ENCODE measurements at places on chromosomes 5 and 9.
A peak's percentile ranks its signal among the peaks of the same experiment; 100 is the strongest.

DNA sequence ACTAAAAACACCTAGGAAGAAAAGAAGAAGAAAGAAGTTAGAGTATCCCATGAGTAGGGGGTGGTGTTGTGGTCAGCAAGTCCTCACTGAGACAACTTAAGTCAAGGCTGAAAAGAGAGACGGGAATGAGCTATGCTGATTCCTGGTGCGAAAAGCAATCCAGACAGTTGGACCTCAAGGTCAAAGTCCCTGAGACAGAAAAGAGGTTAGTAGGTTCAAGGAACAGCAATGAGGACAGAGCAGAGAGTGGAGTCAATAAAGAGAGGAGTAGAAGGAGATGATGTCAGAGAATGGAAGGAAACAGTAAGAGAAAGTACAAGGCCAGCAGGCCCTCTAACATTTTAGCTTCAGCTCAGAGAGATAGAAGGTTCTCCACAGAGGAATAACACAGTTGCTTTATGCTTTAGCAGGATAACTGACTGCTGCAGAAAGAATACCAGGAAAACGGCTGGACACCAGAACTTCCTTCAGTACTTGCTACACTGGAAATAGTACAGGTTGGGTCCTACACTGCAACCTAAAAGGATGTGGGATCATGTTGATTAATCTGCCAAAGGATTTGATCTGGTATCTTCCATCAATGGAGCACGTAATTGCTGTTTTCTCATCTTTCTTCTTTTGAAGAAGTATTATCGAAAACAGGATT is 43.6 kb downstream of the GNAQ start:
- DNase-seq, result no peak

DNA sequence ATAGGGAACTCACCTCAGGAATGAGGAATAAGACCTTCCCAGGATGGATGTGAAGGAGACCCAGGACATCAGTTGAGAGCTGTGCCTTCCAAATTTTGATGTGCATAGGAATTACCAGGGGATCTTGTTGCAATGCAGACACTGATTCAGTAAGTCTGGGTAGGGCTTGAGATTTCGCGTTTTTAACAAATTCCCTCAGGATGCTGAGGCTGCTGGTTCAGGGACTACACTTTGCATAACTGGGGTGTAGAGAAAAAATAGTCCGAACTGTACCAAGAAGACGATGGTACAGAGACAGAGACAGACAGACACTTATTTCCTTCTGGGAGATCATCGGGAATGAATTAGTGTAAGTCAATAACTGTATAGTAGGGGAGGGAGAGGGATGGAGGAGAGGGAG is 82.3 kb upstream of the FREM1 start:
- DNase-seq, result no peak

- DNase-seq, result peak; percentile 25
Measured at GRCh38 chr5:128722551-128722950, 184.5 kb upstream of the FBN2 start.

DNA sequence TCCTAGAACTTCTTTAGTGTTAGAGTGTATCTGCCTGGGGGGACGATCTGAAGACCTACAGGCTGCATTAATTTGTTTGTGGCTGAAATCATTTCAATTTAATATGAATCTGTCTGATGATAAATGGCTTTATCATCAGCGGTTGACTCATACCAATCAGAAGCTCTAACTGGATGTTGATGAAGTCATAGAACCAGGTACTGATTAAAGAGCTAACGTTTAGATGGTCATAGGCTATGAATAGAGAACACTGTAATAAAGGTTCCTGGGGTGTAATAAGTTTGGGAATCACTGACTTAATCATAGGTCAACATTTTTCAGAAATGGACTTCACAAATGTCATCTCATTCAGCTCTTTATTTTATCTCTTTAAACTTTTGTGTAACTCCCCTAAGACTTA is 329.9 kb downstream of the MSX2 start:
- DNase-seq, result no peak

DNA sequence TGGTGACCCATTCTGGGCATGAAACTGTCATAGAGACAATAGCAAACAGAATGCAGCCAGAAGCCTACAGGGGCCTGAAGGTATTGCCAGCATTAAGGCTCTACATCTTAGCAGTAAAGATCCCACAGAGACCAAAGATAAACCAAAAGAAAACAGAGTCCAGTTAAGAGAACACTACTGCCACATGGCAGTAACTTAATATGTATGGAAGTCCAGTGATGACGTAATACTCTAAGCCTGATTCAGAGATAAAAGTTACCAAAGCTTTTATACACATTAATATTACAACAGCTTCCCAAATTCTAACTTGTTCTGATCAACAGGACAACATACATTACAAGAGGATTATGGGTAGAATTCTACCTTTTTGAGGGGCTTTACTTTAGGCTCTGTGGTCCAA is 371.5 kb downstream of the PRELID2 start:
- DNase-seq, result no peak

GRCh38 chr9:21060919-21061561 is 16.7 kb downstream of the IFNB1 start:
- peak; percentile 55 for DNase-seq

DNA sequence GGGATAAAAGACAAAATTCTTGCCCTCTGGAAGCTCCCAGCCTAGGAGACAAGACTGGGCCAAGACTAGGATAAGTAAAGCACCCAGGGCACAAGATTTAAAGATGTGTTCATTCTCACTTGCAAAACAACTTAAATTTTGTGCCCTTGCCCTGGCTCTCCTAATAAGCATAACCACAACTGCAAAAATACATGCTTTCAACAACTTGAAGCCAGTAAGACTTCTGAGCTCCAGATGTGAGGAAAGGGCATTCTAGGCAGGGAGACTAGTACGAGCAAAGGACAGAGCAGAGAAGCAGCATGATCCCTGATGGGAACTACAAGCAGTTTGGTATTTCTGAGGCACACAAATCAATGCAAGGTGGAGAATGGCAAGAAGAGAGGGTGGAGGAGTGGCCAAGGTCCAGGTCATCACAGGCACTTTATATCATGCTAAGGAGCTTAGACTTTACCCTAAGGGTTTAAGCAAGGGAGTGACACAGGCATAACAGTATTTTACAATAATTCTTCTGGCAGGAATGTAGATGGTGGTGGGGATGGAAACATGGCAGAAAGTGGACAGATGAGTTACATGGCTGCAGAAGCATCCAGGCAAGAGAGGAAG is 30.1 kb upstream of the SIL1 start:
- no peak for DNase-seq

DNA sequence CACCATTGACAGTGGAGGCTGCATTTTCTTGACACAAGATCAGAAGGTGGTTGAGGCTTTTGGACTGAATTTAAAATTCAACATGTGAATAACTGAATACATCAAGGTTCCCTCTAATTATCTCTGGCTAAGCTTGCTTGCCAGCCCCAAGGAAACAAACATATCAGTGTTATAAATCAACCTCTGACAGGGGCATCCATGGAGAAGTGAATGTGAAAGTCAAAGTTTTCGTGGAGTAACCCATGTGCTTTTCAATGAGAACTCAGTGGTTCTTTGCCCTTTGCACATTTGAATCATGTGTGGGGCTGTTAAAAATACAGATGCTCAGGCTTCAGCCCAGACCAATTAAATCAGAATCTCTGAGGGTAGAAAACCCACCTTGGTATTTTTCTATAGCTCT is 128.9 kb downstream of the LRRC70 start:
- no peak for DNase-seq

DNA sequence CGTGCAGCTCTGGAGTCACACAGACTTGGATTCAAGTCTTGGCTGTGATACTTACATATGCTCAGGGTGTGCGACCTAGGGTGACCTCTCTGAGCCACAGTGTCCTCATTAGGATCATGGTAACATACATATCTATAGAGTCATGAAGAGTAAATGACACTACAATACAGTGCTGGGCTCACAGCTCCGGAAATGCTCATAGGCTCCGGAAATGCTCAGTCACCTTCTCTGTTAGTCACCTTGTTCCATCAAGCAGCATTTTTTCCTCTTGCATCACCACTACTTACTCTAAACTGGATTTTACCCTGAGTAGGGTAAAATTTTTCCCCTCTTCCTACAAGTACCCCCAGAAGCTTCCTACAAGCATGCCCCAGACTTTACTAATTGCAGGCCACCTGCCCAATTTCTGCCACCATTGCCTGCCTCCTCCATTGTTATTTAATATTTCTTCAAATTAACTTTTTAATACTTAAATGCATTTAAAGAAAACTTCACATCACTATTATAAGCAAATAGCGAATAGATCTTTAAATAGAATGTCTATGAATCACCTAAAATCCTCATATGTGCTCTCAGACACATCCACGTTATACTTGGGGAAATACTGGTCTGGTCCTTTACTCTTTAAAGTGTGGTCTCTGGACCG is 147.6 kb upstream of the SPRY4 start:
- DNase-seq, result no peak

DNA sequence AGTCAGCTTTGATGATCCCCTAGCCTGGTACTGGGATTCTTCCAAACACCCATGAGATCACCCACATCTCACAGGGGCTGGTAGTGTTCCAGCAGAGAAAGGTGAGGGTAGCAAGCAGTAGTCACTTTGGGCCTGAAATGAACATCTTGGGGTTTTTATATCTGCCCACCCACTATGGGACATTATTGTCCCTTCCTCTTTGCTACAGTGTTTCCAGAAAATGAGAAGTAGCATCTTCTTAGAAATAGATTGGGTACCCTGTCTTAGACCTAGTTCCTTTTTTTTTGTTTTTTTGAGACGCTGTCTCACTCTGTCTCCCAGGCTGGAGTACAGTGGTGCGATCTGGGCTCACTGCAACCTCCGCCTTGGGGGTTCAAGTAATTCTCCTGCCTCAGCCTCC is 249.2 kb upstream of the ANKRD55 start:
- no peak for DNase-seq

GRCh38 chr9:87710443-87710842 is 15.5 kb upstream of the CTSL start:
- no peak for DNase-seq

DNA sequence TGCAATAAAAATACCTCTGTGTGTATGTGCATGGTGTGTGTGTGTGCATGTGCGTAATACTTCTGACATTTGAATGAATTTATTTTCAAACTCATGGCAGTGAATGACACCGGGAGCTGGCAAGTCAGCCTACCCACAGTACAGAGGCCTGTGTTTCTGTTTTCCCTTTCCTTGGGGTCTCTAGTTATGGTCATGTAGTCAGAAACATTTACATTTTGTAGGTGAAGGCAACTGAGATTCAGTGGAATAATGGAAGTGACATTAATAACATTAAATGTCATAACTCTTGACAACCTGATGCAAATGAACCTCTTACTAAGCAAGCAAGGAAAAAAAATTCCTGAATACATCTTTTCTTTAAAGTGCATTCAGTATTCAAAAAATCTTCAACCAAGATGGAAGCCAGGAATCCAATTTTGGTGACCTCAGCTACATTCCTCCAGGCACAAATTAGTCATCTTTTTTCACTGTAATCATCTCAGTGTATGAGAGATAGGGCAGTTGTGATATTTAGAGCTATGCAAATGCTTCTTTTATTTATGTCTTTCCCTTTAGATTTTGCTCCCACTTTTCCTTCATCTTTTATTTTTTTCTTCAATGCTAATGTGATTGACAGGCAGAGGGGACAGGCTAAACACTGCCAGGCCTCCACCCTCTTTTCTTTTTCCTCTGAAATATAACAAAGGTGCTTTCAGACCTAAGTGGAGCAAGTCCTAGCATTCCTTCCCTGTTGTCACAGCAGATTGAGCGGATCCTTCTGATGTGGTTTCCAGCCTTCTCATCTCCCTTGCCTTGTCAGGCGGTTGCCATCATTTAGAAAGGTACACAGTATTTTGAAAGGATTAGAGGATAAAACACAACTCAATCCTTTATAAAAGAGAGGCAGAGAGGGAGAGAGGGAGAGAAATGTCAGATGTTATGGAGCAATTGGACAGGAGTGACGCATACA is 569.8 kb upstream of the ADAMTS16 start:
- DNase-seq, result no peak

DNA sequence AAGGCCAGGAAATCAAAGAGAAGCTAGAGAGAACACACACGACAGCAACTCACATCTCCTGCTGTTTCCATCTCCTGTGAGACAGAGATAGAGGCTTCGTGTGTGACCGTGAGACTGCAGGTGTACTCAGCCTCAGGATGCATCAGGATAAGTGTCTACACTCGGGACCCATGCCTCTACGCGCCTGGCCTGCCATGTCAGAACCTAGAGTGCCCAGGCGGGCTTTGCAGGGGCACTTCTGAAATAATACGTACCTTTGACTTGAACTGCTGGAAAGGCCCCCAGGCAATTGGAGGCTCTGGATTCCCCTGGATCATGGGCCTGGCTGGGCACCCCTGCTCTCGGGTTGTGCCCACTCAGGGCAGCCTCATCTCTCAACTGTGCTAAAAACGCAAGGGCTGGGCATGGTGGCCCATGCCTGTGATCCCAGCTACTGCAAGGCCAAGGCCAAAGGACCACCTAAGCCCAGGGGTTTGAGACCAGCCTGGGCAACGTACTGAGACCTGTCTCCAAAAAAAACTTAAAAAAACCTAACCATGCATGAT is 13.0 kb downstream of the CLPTM1L start:
- no peak for DNase-seq

- peak; percentile 46 for DNase-seq
Measured at GRCh38 chr5:119435436-119436132, 16.7 kb upstream of the HSD17B4 start.

- DNase-seq, result peak; percentile 39
Measured at GRCh38 chr9:134730011-134730760, 88.6 kb downstream of the COL5A1 start.

DNA sequence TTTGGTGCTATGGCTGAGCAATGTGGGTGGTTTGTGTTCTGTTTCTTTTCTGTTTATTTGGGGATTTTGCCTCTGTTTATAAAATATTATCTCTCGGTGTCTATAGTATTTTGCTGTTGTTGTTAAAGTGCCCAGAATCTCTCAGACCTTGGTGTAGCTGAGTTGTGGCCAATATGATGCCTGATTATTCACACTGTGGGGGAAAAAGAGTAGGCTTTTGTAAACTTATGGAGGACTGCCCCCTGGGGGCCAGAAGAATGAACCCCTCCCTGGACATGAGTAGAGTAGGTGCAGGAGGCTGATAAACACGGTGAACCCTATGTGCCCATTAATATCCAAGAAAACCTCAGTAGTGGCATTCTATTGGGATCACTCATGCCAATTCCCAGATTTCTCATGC is 49.0 kb upstream of the DPYSL3 start:
- peak; percentile 71 for DNase-seq

GRCh38 chr9:89012294-89013042 is 21.2 kb downstream of the S1PR3 start:
- no peak for DNase-seq
